WTC11 (cell line): ENCODE measurements at places on chromosomes 7 and 10. TPM values are rescaled to one million over a fixed set of nuclear protein-coding genes. Genes with fewer than 3 reads are reported as not detected.

- peaks cover 13% of the 10 kb centered on the region for H3K4me1 ChIP-seq
- no peak overlapping the region for H3K4me3 ChIP-seq
- no peaks in the 10 kb centered on the region for H3K27me3 ChIP-seq
- H3K27ac ChIP-seq = no peak overlapping the region
- DNase-seq = no peak
Measured at GRCh38 chr10:127353544-127353943, 157.2 kb upstream of the INSYN2A start.

GRCh38 chr7:148624735-148625134, 34.2 kb downstream of the C7orf33 start:
- no peaks in the 10 kb centered on the region; the same call in 1 of the 2 replicates for H3K27me3 ChIP-seq
- peak overlapping the region; percentile 28; the same call in 1 of the 2 replicates for H3K27ac ChIP-seq
- H3K4me3 ChIP-seq = no peak overlapping the region
- peaks cover 40% of the 10 kb centered on the region for H3K4me1 ChIP-seq
- H3K36me3 ChIP-seq = 0 out of 2 replicates have a peak, but pooled peaks cover 3% of the 10 kb centered on the region

Gene LIPF
- total RNA-seq = not detected in 3 replicates

Gene ADAM8
- 7.2 to 9.5 TPM (median 7.2 TPM) in 3 replicates for total RNA-seq

GRCh38 chr10:116888380-116889055, 39.2 kb downstream of the ENO4 start:
- DNase-seq = peak; percentile 27
- no peak overlapping the region for H3K4me3 ChIP-seq
- H3K27ac ChIP-seq = 0 out of 2 replicates have a peak overlapping the region, but pooled peaks have one; percentile 60
- H3K4me1 ChIP-seq = peaks cover 36% of the 10 kb centered on the region
- no peaks in the 10 kb centered on the region for H3K27me3 ChIP-seq
